Skeletal muscle cell (primary cell): ENCODE measurements at places on chromosomes 1 and 21.

- DNase-seq, result no peak
These were observed 8.6 kb upstream of the PLA2G2C start for GRCh38 chr1:20194757-20195461.

DNA sequence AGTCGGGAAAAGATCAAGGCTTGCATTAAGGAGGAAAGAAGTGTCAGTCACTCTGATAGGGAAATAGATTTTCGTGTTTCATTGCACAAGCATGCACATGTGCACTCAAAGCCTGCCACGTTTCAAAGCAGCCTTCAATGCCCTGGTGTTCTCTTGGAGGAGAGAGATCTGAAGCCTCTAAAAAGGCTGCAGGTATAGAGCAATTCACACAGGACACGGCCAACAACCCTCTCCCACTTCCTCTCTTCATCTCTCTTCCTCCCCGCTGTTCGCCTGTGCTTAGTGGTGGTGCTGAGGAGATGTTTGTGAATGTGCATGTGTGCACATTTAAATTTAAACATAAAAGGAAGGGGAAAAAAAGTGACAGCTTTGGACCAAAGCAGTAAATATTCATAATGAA, 117.7 kb downstream of the NUF2 start:
- DNase-seq, result no peak

GRCh38 chr1:164562947-164563520, 4.0 kb downstream of the PBX1 start:
- DNase-seq, result no peak

DNA sequence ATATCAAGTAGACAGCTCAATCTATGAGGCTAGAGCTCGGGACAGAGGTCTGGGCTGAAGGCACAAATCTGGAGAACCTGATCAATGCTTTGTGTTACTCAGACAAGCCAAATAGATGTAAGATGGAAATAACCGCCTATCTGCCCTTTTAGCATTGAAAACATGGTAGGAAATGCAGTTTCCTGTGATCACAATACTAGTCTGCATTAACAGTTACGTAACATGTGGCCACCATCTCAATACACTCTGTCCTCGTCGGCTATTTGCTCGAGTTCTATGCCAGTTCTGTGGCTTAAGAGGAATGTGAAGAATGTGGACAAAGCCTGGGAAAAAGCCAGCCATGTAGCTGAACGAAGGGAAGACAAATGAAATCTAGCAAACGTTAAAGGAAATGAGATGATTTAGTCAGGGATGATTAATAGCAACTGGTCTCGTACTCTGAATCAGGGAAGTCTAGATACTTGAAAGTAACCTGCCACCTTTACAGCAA, 73.3 kb downstream of the HSF2BP start:
- peak; percentile 99 for DNase-seq

DNA sequence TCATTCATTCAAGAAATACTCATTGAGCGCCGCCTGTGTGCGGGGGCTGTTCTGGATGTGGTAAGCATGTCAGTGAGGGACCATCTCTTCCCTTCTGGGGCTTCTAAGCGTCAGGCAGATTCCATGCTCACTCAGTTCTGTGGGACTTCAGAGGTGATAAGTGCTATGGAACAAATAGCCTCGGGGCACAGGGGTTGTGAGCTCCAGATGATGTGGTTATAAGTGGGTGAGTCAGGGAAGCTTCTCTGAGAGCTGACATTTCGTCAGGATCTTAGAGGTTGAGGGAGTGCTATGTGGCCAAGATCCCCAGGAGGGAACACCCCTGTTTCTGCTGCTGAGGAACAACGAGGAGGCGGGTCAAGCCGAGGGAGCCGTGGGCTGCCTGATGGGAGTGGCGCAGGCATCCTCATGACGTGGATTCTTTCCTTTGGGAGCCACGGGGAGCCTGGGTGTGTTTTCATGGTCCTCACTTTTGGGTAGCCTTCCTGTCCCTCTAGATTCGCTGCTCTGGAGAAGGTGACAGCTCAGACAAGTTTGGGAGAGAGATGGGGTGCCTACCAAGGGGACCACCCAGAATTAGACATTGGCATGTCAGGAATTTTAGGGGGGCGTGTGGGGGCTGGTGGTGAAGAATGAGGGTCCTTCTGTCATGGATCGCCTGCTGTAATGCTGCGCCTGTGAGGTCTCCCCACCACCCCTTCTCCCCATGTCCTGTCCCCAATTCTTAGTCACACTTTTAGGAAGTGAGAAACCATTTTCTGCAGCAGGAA, 38.5 kb downstream of the HUNK start:
- no peak for DNase-seq

DNA sequence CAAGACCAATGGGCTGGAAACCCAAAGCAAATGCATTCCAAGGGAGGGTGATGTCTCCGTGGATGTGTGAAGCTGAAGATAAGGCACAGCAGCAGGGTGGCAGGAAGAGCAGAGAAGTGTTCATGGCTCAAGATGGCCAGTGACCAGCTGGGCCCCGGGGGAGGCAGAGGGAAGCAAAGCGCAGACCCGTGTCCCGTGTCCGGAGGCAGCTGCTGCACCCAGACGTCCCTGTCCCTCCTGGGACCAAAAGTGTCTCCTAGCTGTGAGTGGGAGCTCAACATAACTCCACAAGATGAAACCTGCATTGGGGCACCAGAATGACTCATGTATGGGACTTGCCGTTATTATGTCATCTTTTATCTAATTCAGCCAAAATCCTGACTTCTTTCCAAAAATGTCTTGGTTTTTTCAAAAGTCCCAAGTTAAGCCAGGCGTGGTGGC, 118.2 kb downstream of the RIPK4 start:
- DNase-seq, result no peak

GRCh38 chr1:205240118-205240517, 12.4 kb downstream of the TMCC2 start:
- DNase-seq, result no peak

- DNase-seq, result no peak
These were observed 115.4 kb upstream of the RAB4A start for GRCh38 chr1:229155472-229155871.

- no peak for DNase-seq
These were observed 91.3 kb upstream of the HNRNPU start for GRCh38 chr1:244955661-244956060.

DNA sequence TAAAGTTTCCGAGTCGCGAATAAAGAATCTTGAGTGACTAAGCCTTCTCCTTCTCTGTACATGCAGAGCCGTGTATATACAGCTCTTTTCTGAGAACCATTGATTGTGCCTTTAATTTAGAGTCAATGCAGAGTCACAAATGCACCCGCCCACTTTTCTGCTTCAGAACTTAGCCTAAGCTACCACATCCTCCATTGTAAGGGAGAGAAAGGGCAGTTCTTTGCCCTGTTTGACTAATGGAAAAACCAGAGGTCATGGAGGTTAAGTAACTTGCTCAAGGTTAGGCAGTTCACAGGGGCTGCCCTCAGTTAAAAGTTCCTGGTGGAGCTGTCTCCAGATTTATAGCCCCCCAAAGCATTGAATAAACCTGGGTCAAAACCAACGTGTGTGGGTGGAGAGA, 139.6 kb downstream of the TOMM20 start:
- DNase-seq, result no peak

DNA sequence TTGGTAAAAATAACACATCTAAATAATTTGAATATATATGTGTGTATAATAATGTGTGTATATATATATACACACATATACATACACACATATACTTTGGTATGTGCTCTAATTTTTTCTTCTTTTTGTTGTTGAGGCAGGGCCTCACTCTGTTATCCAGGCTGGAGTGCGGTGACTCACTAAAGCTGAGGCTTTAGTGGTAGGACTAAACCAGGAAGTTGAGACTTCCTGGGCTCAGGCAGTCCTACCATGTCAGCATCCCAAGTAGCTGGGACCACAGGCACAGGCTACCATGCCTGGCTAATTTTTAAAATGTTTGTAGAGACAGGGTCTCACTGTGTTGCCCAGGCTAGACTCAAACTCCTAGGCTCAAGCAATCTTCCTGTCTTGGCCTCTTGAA, 46.7 kb upstream of the CXADR start:
- DNase-seq, result no peak

GRCh38 chr1:28247612-28248272, 11.6 kb upstream of the SESN2 start:
- DNase-seq, result no peak

DNA sequence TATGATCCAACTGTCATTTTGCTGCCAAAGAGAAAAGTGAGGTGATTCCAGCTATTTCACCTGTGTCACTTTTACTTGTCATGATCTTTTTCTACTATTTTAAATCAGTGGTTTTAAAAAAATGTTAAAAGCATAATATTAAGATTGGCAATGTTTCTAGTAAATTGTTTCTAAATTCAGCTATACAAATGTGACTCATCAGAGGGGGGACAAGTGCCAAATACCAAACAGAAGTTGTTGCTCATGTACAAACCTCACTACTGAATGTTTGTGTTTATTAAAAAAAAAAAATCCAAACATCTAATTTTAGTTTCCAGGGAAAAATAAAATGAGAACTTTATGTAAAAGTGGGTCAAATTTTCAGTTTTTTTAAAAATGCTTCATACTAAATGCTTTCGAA, 346.2 kb upstream of the SNX7 start:
- DNase-seq, result no peak

DNA sequence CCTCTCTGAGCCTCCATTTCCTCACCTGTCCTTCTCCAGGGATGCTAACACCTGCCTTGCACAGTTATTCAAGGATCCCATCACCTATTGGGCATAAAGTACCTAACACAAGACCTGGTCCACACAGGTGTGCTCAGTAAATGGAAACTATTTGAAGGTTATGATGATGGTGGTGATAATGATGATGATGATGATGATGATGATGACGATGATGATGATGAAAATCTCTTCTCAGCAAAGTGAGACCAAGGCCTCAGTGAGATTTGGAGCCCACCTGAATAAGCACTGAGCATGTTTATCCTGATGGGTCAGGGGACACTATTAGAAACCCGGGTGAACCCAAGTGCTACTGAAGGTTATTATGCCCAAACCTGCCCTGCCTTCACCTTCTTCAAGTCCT, 100.7 kb downstream of the DMRTA2 start:
- no peak for DNase-seq

GRCh38 chr1:8323706-8324105, 5.8 kb downstream of the SLC45A1 start:
- DNase-seq, result no peak

- DNase-seq, result no peak
These were observed 86.6 kb upstream of the S1PR1 start for GRCh38 chr1:101150266-101150665.

GRCh38 chr1:220527279-220527907, 543 bp upstream of the MARK1 start:
- DNase-seq, result no peak

DNA sequence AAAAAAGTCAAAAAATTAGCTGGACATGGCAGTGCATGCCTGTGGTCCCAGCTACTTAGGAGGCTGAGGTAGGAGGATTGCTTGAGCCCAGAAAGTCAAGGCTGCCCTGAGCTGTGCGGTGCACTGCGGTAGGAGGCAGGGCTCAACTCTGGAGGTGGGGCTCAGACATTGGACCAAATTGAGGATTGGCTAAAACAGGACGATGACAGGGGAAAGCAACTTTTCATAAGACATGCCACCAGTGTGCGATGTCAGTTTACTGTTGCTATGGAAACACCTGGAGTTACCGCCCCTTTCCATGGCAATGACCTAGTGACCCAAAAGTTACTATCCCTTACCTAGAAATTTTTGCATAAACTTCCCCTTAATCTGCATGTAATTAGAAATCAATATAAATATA, 85.3 kb downstream of the DISP3 start:
- DNase-seq, result no peak

DNA sequence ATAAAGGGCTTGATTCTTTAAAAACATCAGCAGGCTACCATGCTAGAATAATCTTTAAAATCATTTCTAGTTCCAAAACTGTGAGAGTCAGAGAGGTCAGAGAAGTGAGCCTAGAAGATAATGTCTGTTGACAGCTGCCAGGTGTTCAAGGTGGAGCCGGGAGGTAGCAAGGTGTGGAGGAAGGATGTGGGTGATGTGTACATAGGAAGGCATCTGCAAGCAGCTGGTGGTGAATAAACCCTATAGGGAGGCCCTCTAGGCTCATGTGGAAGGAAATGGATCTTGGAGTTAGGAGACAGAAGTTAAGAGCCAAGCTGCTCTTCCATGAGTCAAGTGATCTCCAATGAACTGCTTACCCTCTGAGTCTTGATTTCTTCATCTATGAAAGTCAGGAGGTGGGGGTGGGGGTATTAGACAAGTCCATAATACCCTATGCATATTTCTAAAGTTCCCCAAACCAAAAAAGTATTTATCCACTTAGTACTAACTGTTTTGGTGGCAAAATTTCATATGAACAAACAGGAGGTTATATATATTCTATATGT, 266.3 kb downstream of the RHOU start:
- DNase-seq, result no peak

- DNase-seq, result no peak
These were observed 144.8 kb upstream of the SLC35F3 start for GRCh38 chr1:233759665-233760064.

GRCh38 chr1:94883691-94884090, 43.2 kb downstream of the CNN3 start:
- DNase-seq, result no peak

GRCh38 chr1:201016211-201016651, 7.3 kb downstream of the KIF21B start:
- DNase-seq, result peak; percentile 21

- no peak for DNase-seq
These were observed 210.6 kb downstream of the HLX start for GRCh38 chr1:221089803-221090202.

DNA sequence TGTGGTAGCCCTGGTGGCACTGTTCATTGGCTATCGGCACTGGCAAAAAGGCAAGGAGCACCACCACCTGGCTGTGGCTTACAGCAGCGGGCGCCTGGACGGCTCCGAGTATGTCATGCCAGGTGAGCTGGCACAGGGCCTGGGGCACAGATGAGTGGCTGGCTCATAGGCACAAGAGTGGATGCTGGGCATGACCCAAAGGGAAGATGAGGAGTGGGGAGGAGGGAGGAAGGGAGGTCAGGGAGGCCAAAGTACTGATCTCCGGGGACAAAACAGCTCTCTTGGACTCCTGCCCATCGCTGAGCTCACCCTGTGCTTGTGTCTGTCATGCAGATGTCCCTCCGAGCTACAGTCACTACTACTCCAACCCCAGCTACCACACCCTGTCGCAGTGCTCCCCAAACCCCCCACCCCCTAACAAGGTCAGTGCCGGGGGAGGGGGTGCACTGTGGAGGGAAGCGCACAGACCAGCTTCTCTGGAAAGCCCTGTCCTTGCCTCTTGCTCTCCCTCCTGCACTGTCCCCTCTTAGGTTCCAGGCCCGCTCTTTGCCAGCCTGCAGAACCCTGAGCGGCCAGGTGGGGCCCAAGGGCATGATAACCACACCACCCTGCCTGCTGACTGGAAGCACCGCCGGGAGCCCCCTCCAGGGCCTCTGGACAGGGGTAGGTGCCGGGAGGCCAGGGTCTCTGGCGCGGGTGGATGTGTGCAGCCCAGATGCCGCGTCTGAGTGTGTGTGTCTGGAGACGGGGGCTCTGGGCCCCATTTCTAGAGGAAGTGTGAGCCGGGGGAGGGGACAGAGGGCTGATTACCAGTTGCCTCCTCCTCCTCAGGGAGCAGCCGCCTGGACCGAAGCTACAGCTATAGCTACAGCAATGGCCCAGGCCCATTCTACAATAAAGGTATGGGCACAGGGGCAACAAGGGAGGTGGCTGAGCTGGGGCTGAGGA, 7.3 kb upstream of the LRRC71 start:
- no peak for DNase-seq
